ENCODE measurements at places on chromosomes 4 and X.

GRCh38 chr4:74042681-74043080 is 4.2 kb upstream of the CXCL3 start:
- DNase-seq = no peak

DNA sequence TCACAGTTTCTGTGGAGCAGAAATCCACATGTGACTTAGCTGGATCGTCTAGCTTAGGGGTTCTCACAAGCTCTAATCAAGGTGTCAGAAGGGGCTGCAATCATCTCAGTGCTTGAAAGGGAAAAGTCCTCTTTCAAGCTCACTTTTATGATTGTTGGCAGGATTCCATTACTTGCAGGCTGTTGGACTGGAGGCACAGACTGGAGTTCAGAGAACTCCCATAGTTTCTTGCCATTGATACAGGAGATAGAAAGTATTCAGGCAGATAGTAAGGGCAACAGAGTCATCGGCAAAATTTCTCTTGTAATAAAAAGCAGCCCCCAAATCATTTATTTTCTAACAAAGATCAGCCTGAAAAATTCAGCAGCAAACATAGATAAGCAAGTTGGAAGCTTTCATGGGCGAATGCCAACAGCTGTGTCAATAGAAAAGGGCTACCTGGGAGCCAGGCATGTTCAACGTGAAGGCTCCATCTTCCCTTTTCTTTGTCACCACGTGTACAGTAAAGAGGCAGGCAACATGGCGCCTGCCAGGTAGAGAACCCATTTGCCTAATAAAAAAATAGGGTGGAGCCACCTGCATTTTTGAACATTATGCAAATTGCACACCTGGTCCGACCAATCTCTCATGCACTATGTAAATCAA is 64.4 kb downstream of the CXCL13 start:
- no peak for DNase-seq

GRCh38 chr4:88320224-88320779 is 35.9 kb upstream of the PPM1K start:
- no peak for DNase-seq

GRCh38 chr4:104352211-104352610 is 142.5 kb downstream of the CXXC4 start:
- no peak for DNase-seq

DNA sequence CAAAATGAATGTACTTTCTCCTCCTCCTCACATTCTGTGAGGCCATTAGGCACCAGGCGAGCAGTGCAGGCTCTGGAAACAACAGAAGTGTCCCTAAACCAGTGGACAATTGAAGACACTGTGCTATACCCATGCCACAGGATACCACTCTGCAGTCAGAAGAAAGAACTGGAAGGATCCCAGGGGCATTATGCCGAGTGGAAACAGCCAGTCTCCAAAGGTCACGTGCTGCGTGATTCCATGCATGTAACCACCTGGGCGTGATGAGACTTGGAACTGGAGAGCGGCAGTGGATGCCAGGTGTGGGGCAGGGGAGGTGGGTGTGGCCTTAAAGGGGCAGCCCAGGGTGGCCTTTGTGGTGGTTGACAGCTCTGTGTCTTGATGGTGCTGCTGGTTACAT is 139.4 kb downstream of the EVC2 start:
- DNase-seq = no peak

DNA sequence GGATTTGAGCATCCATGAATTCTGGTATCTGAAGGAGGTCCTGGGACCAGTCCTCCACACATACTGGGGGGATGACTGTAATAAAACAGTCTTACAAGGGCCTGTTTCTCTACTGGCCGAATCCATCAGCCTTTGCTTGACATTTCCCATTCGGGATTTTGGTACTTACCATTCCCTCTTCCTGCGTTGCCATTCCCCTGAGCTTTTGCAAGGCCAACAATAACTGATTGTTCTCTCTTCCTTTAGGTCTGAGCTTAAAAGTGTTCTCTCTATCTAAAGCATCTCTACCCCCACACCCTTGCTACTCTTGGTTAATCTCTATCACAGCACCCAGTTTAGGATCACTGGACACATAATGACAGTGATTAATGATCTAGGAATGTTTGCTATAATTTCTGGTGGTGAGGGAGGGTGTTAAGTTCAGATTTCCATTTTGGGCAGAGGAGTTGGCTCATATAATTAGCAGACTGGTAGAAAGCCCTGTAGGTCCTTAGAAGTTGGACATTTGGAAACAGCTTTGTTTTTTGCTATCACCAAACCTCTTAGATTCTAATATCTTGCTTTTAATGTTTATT is 29.4 kb downstream of the TMA16 start:
- no peak for DNase-seq
